ENCODE measurements at places on chromosomes 2 and 18.

GRCh38 chr2:227939271-227940027 lies 68.0 kb downstream of the DAW1 start:
- DNase-seq: peak; percentile 52

DNA sequence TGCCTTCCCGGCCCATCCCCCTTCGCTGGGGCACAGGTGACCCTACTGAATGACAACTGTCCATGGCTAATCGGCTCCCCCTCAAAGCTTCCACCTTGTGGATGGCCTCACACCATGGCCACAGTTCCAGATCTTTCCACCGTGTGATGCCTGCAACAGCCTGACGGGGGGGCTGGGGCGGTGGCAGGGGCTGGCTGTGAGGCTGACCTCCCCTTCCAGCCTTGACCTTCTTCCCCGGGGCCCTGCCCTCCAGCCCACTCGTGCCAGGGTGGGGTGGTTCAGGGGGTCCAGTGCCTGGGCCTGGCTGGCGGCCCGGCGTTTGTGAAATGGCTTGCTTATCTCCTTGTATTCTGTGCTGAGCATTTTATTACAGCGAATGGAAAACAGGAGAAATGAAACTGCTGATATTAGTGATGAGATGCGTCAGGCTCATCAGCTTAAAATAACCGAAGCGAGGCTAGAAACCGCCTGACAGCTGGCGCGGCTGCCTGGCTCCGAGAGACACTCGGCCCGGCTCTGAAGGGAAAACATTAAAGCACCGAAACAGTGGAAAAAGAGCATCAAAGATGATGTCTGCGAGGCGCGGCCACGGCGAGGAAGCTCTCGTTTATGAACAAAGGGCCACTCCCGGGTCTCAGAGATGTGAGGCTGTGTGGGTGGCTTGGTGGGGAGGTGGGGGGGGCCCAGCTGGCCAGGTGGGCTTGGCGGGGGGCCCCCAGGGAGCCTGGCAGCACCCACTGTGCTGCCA lies 916 bp upstream of the PDCD1 start:
- DNase-seq: no peak

- DNase-seq: no peak
Observed at GRCh38 chr2:71166812-71167211, 36.4 kb downstream of the MPHOSPH10 start.

DNA sequence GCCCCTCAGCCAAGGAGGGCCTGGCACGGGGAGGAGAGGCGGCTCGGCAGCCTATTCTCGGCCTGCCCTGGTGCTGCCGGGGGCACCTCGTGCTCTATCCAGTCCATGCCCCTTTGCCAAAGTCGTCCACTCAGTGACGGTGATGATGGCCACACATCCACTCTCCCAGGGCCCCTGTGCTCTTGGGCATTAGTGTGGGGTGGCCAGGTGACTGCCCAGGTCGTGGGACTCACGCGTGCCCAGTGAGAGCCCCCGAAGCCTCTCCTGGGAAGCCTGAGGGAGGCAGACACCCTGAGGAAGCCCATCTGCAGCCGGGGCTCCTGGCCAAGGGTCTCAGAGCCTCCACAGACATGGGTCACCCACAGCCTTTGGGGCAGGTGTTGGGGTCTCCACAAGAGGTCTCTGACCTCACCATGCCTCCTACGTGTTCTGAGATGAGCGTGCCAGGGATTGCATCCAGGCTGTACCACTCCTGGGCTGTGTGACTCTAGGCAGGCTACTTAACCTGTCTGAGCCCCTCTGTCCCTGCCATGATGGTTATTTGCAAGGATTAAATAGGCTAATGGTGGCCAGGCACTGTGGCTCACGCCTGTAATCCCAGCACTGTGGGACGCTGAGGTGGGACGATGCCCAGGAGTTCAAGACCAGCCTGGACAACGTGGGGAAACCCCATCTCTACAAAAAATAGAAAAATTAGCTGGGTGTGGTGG lies 12.9 kb downstream of the RAMP1 start:
- DNase-seq: no peak

DNA sequence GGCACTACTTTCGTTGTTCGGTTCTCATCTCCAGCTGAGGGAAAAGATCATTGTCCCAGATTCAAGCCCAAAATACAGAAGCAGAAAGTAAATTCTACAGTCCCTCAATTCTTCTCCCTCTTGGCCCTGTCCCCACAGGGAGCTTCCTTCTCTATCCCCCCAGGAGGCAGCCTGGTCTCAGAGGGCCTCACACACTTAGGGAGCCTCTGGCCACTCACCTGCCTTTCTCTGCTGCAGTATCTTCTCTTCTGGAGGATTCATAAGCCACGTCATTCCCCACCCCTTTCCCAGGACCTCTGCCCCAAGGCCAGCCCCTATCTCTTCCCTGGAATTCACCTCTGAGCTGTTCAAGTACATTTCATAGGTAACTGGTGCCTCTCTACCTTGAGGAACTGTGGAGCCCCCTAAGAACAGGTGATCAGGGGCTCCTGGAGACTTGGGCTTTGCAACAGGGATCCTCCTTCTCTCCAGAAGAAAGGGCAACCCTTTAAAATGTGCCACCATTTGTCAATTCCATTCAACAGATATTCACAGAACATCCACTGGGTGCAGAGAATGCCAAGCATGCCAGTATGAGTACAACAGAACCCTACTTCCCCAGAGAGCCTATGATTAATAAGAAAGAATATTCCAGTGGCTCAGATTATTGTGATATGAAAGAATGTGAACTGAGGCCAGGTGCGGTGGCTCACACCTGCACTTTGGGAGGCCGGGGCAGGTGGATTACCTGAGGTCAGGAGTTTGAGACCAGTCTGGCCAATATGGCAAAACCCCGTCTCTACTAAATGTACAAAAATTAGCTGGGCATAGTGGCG lies 72.9 kb downstream of the CIB4 start:
- no peak for DNase-seq

GRCh38 chr2:107806901-107807300 lies 19.8 kb upstream of the RGPD4 start:
- peak; percentile 15 for DNase-seq

GRCh38 chr2:225894236-225894980 lies 494.9 kb downstream of the NYAP2 start:
- no peak for DNase-seq

DNA sequence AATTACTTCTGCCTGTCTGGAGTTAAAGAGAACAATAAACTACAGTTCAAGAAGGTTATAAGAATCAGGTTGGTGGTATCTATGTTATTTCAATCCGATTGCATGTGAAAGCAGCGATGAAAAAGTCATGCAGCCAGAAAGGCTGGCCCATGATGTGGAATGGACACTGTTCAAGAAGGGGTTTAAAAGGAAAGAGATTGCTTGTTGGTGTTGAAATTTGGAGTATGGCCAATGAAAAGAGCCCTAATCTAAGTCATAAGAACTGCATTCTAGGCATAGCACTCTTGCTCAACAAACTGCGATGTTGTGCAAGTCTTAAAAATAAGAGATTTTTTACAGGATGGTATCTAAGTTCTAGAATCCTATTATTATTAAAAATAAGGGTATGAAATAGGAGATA lies 61.3 kb downstream of the EFEMP1 start:
- no peak for DNase-seq

DNA sequence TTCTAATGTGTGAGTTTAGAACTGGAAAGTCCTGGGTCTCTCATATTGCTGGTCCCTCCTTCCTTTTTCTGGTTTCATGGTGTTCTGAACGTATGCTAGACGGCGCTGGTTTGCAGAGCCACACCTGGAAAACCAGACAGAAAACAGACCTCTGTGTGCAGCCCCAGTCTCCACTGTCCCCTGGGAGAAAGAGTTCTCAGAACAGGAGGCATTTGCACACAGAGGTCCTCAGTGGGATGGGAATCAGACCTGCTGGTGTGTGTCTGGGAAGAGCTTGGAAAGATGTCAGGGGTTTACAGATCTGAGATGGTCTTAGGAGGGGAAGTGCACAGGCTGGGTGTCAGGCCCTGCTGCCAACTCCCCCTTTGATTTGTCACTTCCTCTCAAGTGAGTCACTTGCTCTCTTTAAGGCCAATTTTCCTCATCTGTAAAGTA lies 14.9 kb upstream of the MBP start:
- no peak for DNase-seq

DNA sequence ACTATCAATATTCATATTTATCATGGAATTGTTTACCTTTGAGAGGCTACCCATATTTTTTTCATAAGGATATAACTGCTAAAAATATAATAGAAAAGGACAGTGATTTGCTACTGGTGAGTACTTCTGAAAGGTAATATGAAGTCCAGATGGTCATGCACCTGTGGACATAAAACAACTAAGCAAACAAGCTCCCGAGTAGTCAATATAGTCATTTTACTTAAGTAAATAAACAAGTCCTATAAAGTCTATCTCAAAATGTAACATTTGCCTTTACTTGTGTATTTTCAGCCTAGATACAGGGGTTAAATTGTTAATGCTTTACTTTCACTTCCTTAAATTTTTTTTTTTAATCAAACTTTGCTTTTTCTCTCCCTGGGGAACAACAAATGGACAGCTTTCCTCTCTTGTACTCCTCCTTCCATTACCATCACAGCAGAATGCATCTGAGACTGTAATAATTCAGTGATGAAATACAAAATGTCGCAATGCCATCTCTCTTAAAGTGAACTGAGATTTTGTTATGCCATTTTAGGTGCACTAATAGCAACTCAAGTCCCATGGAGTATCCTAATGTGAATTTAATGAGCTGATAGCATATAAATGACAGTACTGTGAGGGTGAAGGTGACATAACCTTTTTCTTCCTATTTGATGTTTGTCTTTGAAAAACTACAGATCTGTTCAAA lies 1325.4 kb upstream of the ZEB2 start:
- peak; percentile 94 for DNase-seq

- no peak for DNase-seq
Observed at GRCh38 chr2:40041422-40042382, 262.6 kb upstream of the THUMPD2 start.

- no peak for DNase-seq
Observed at GRCh38 chr2:128818248-128818647, 499.6 kb upstream of the HS6ST1 start.

DNA sequence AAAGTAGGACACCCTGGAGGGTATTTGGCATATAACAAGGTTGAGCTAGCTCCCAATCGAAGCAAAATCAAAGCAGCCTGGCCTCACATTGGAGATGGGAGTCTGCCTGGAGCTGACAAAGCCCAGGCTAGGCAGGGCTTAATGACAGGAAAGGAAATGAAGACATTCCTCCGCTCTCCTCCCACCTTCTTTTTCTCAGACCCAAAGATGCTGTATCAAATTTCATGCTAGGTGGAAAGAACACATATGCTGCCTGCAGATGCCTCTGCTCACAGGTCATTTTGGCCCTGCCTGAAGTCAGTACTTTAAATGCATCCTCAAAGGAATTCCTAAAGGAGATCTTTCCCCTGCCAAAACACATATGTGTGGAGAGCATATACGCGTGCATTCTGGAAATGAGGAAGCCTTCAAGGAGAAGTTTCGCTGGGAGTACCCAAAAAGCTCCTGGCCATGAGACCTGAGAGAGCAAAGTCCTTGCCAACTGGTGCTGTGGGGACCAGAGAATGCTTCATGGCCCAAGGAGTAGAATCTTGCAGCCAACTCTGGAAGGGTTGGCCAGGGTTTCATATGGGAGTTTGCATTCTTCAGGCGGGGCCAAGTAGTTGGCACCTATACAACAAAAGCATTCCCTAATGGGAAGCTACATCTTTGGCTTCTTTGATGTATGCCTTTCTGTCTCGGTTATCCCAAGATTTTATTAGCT lies 88.0 kb downstream of the AQP4 start:
- no peak for DNase-seq

- no peak for DNase-seq
Observed at GRCh38 chr2:196253116-196253480, 81.7 kb upstream of the STK17B start.

- no peak for DNase-seq
Observed at GRCh38 chr2:176464886-176465564, 195.8 kb downstream of the MTX2 start.

DNA sequence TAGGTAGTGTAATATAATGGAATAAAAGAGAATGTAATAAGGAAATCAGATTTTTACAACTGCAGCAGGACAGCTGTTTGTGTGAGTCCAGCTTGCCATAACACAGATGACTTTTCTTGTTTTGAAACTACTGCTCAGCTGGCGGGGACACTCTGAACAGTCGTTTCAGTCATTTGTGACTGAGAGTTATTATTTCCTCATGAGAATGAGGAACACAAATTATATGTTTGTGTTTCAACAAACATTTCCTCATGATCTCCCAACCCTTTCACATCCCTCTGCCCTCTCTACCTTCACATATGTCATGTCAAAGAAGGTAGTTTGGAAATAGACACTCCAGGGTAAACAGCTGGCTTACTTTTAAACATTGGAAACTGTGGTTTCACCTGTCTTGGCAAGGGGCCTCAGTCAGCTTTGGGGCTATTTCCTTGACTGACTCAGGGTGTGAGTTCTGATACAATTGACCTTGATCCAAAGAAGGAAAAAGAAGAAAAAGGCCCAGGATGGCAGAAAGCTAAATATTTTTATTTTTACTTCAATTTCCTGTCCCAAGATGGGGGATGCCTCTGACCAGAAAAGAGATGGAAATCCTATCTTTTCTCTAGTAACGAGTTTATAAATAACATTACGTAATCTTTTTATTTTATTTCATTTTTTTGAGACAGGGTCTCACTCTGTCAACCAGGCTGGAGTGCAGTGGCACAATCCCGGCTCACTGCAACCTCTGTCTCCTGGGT lies 593 bp downstream of the SP140L start:
- no peak for DNase-seq

DNA sequence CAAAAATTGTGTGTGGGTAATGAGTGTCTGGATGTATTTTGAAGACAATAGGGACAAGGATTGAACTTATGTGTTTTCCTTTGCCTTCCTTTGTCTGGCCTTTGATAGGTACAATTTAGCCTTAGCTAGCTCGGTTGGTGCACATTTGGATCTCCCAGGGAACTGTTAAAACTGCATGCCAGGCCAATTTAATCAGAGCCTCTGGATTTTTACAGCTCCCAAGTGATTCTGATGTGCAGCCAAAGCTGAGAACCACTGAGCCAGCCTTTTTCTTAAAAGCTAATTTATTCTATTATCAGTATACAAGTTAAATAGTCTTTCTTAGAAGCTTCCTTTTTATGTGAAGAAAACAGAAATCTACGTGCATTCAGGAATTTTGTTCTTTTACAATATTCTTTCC lies 25.0 kb downstream of the PLEK start:
- DNase-seq: no peak

GRCh38 chr18:74868461-74868860 lies 270.8 kb downstream of the ZNF407 start:
- no peak for DNase-seq

- DNase-seq: no peak
Observed at GRCh38 chr2:206323486-206323885, 49.0 kb downstream of the ZDBF2 start.
